ENCODE measurements at places on chromosomes 3 and 15. TPM values are rescaled to one million over a fixed set of nuclear protein-coding genes. Genes with fewer than 3 reads are reported as not detected.

DNA sequence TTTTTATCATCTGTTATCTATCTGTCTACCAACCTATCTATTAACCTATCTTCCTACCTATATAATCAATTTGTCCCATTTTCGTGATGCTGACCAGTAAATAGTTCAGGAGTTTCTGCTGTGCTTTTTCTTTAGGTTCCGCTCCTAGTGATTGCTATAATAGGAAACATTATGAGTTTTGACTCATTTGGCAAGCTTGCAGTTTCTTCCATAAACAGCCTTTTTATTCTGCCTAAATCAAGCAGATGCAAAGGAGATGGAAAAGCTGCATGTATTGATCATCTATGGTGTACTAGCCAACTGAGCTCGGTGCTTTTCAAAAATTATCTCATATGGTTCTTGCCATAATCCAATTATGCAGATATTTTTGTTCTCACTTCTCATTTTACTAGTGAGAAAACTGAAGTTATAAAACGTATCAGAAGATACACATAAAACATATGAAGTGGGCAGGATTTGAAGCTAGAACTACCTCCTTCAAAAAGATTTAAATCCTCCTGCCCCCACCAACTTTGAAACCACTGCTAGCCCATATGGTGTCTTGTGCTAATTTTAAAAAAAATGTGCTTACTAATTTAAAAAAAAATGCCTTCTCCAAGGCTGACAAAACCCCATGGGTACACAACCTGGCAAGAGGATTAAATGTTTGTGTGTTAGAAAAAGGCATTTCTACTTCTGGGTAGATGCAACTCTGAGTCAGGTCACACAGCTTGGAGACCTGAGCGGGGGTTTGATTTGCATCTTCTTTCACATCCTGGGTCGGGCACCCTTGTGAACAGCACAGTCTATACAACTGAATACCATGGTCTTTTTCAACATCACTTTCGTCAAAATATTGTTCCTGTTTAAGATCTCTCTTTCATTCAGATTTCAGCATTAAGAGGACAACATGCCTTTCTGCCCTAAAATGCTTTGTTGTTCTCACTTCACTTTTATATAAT is 267.0 kb downstream of the CHL1 start:
- no peak for DNase-seq

ADAMTS17 gene
- 3.7 TPM for polyA plus RNA-seq

- no peak for DNase-seq
Observed at GRCh38 chr3:3260870-3261269, 81.4 kb upstream of the CRBN start.

TGM4 gene
- 0.04 TPM for polyA plus RNA-seq

Measured in large intestine (tissue), 12 donors.